ENCODE measurements at places on chromosomes 13 and 19.
A peak's percentile ranks its signal among the peaks of the same experiment; 100 is the strongest.

- no peak for DNase-seq
Observed at GRCh38 chr13:84431646-84432045, 549.4 kb upstream of the SLITRK1 start.

GRCh38 chr19:45074744-45075300, 1.5 kb downstream of the ZNF296 start:
- no peak for DNase-seq

DNA sequence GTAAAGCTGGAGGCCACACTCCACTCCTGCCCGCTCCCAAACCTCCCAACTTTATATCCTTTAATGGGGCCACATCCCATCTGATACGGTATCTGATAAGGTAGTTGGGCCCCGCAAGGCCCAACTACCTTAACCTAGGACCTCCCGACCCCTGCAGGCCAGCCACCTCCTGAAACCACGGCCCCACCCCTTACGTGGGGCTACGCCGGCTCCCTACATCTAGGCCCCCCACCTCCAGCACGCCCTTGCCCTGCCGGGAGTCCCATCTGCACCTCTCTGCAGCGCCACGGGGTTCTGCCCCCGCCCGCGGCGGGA, 2.2 kb downstream of the IGFLR1 start:
- DNase-seq, result no peak

- DNase-seq, result no peak
Observed at GRCh38 chr13:73704587-73704986, 429.6 kb downstream of the KLF12 start.

GRCh38 chr13:36834299-36834698, 15.3 kb downstream of the RFXAP start:
- no peak for DNase-seq

- DNase-seq, result peak; percentile 38
Observed at GRCh38 chr13:34620074-34620850, 321.8 kb upstream of the NBEA start.

DNA sequence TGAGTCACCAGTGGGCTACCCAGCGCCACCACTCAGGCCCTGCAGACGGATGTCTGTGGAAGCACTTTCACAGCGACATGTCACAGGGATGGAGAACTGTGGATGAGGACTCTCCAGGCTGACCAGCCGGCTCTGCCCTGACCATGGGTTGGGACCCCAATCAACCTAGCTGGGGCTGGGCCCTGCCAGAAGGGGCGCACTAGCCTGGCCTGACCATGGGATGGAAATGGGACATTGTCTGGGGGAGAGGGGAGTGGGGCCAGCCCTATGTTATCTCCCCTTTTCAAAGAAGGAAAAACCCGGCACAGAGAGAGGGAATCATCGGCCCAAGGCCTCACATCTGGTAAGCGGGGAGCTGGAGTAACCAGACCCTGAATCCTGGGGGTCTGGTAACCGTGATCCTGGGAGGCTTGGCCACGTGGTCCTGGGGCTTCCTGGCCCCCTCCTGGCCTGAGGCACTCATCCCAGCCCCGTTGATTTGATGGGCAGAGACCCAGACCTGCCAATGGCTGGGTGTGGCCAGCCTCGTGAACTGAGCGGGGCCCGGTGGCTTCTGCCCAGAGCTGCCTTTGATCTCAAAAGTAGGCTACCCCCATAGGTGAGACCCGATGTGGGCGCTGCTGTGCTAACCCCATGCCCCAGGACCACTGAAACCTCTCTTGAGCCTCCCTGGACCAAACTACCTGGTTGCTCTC, 11.2 kb upstream of the SLC7A10 start:
- no peak for DNase-seq

GRCh38 chr19:36773223-36773579, 594 bp upstream of the ZNF850 start:
- no peak for DNase-seq

- no peak for DNase-seq
Observed at GRCh38 chr13:79637133-79637763, 156.3 kb downstream of the NDFIP2 start.

- no peak for DNase-seq
Observed at GRCh38 chr13:41196011-41196410, 1.6 kb upstream of the KBTBD7 start.

GRCh38 chr19:32246006-32246405, 99.4 kb upstream of the ZNF507 start:
- DNase-seq, result no peak

DNA sequence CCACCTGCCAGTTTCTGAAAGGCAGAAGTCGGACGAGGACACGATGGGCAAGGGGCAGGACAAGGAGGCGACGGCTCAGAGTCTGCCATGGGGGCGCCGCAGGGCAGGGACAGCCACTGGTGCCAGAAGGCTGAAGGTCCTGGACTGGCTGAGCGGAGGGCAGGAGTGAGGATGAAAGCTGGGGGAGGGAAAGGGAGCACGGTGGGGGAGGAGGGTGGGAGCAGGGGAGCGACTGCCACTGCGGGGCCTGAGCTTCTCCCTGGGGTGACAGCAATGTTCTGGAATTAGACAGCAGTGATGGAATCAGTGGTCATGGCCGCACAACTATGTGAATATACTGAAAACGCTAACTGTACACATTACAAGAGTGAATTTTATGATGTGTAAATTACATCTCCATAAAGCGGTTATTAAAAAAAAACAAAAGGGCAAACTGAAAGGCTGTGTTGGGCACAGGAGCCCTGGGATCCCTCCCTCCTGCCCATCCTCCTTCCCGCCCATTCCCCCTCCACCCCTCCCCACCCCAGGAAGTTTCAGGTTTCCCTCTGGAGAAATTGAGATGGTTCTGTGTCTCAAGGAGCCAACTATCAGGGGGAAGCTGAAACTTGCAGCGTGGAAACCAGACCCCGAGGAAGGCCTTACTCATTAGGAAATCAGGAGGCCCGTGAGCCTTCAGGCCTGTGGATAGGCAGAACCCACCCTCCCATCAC, 15.9 kb downstream of the MLLT1 start:
- DNase-seq, result no peak

GRCh38 chr19:16293118-16294091, 31.2 kb upstream of the KLF2 start:
- no peak for DNase-seq

- no peak for DNase-seq
Observed at GRCh38 chr19:1177322-1178114, 3.5 kb upstream of the SBNO2 start.

DNA sequence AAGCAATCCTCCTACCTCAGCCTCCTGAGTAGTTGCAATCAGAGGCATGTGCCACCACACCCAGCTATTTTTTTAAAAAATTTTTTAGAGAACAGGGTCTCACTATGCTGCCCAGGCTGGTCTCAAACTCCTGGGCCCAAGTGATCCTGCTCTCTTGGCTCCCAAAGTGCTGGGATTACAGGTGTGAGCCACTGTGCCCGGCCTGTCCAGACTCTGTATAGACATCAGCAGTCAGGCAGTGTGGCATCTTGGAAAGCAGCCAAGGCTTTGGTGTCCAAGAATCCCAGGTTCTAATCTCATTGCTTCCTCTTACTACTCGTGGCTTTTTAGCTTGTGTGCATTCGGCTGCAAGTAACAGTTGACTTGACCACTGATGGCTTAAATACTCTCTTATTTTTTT, 43.4 kb downstream of the BICRA start:
- no peak for DNase-seq

- no peak for DNase-seq
Observed at GRCh38 chr19:5933391-5934068, 19.5 kb downstream of the CAPS start.

DNA sequence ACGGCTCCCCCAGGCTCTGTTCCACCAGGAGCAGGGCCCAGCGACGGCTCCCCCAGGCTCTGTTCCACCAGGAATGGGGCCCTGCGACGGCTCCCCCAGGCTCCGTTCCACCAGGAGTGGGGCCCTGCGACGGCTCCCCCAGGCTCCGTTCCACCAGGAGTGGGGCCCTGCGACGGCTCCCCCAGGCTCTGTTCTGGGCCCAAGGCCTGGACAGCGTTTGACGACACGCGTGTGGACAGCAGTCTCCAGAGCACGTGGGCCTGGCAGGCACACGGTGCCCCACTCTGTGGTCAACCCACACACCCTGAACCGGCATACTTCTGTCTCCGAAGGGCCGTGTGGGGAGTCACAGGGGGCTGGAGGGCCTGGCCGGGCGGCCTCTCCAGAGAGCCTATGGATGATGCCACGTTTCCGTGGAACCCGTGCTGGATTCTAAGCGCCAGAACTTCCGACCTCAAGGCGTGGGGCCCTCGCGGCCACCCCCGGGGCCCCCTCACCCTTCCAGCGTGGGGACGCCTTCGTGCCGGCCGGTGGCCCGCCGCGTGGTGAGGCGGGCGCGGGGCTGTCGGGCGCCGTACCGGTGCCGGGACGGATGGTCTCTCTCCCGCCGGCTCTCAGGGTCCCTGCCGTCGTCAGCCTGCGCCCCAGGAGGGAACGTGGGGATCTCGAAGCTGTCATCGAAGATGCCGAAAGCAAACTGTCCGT, 11.6 kb downstream of the FGF22 start:
- no peak for DNase-seq

- no peak for DNase-seq
Observed at GRCh38 chr19:54415208-54415900, at the start of gene TTYH1. Gene TTYH1 (plus strand): TSS chr19:54415464. CDS start chr19:54415553, 89 bp downstream.

- DNase-seq, result peak; percentile 28
Observed at GRCh38 chr19:1237754-1238368, at the start of gene CBARP. Gene CBARP (minus strand): TSS chr19:1238005. CDS start chr19:1236100, 1,905 bp downstream.

DNA sequence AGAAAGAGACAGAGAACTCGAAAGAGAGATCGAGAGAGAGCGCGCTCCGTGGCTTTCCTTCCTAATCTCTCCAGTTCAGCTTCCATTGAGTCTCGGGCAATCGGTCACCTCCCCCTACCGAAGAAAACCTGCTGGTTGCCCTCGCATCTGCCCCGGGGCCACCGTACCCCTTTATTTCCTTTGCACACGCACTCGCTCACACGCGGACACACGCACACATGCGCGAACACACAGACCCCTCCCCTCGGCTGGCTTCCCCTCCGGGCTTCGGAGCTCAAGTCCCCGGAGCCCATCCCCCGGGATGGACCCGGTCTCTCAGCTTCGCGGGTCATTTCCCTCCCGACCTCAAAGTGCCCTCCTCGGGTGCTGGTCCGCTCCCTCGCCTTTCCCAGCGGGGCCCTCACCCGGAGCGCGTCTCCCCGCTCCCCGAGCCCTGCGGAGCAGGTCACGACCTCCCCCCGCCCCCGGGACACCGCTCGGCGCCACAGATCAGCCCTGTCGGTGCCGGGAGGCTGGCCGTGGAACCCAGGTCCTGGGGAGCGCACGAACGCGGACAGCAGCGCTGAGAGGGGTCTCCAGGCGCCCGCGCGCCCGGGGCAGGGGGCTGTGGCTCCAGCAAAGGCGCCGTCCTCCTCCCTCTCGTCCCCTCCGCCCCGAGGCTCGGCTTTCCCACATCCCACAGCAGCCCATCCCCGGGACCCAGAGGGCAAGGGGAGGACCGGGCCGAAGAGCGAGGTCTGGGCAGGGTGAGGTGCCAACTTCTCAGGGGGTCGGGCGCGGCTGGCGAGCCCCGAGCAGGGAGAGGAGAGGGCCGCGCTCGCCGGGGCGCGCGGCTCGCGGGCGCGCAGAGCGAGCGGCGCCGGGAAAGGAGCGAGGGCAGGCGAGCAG, 1.8 kb downstream of the DACH1 start:
- peak; percentile 93 for DNase-seq

- no peak for DNase-seq
Observed at GRCh38 chr13:31022928-31023530, 90.6 kb downstream of the TEX26 start.

GRCh38 chr13:106277484-106278154, 257.8 kb downstream of the EFNB2 start:
- DNase-seq, result no peak

DNA sequence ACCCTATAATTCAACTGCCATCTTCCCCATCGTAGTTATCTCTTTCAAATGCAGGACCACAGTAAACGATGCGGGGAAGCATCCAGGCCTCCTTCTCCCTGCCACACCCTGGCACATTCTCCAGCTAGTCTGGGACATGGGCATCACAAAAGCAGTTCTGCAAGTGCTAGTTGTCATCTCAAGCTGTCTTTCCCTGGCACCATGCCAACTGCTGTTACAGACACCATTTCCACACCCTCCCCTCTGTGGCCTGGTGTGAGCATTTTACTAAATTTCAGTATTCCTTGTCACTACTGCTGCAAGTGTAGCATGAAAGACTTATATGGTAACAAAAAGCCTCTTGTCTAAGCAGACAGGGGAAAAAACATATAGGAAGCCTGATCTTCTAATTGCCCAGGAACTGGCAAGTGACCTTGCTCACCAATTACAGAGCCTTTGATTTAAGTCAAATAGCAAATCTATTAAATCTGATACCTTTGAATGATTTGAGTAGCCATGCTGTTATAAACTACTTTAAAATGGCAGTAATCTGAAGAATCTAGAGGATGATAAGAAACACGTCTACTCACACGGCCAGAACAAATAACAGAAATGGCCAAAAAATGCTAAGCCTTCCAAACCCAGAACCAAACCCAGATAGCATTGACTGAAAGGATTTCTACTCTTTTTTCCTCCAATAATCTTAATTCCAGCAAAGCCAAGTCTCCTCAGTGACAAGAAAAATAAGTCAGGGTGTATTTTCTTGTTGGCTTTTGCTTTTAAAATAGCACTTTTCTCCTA, 179.0 kb downstream of the NUFIP1 start:
- peak; percentile 75 for DNase-seq

DNA sequence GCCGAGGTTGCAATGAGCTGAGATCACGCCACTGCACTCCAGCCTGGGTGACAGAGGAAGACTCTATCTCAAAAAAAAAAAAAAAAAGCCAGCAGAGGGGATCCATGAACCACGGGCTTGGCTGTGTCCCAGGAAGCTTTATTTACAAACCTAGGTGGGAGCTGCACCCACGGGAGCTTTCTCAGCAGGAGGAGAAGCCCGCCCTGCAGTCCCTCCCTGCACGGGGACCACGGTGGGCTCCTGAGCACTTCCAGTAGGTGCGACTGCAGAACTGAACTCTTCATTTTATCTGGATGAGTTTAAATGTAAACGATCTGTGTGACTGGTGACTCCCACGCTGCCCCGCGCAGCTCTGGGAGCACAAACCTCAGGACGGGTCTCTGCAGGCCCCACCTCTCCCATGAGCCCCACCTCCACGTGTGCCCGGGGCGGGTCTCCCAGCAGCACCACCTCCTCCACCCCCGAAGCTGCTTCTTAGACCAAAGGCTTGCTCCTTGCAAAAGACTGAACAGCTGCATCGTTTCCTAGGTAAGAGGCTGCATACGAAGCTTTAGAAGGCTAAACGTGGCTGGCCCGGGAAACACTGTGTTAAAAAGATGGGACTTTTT, 66.4 kb downstream of the SPACA7 start:
- DNase-seq, result no peak

GRCh38 chr13:34350671-34351070, 532.7 kb downstream of the RFC3 start:
- DNase-seq, result no peak

GRCh38 chr19:43524922-43525835, 1.8 kb downstream of the ETHE1 start:
- DNase-seq, result no peak

GRCh38 chr19:46812977-46813838, 24.8 kb upstream of the SLC1A5 start:
- peak; percentile 26 for DNase-seq

GRCh38 chr19:16829010-16829821, at the start of gene SIN3B:
Gene SIN3B (plus strand): TSS chr19:16829398. CDS start chr19:16829421, 23 bp downstream.
- DNase-seq, result peak; percentile 90

- DNase-seq, result no peak
Observed at GRCh38 chr13:37369616-37370015, 229.0 kb downstream of the POSTN start.

Data from NCI-H1417 (cell line).